Left renal cortex interstitium (tissue), 4 donors: ENCODE measurements at places on chromosomes 5 and 9. TPM values are rescaled to one million over a fixed set of nuclear protein-coding genes. Genes with fewer than 3 reads are reported as not detected.

Gene FGF18
- polyA plus RNA-seq = 0.22 TPM

Gene SAXO1
- polyA plus RNA-seq = 0.25 TPM

Gene PCDH1
- polyA plus RNA-seq = 25.6 TPM

Gene MYMK
- polyA plus RNA-seq = not detected

Gene STPG3
- polyA plus RNA-seq = 1.0 TPM

Gene FOXD4L4
- polyA plus RNA-seq = not detected

Gene PCDHGB2
- polyA plus RNA-seq = 3.5 TPM

Gene ABLIM3
- 1.4 TPM for polyA plus RNA-seq

Gene CDKN2A
- polyA plus RNA-seq = not detected

Gene TMEM252
- 8.9 TPM for polyA plus RNA-seq

Gene EFNA5
- polyA plus RNA-seq = 28.7 TPM
